ENCODE measurements at places on chromosomes 16 and 17. TPM values are rescaled to one million over a fixed set of nuclear protein-coding genes. Genes with fewer than 3 reads are reported as not detected.

The HSPB9 gene
- total RNA-seq, result not detected

The HLF gene
- total RNA-seq, result not detected

DNA sequence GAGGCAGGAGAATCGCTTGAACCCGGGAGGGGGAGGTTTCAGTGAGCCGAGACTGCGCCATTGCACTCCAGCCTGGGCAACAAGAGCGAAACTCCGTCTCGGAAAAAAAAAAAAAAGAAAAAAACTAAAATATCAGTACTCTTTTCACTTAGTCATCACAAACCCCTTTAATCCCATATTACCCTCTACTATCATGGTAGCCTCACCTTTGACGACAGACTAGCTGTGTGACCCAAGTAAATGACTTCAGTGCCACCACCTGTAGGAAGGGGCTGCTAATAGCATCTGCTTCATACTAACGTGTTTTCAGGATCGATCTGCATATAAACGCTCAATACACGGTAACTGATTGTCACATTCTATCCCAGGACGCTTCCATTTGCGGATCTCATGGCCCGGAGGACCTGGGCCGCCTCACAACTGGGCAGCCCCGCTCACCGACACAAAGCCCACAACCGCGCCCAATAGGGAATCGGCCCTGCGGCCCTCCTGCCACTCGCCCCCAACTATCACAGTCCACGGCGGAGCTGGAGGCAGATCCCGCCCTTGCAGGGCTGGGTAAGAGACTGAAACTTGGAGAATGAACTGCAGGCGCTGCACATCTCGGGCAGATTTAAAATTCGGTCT, 1.1 kb upstream of the ZNF263 start:
- peak; percentile 69 for DNase-seq

- no peak for DNase-seq
Observed at GRCh38 chr17:28970879-28971278, 19.6 kb upstream of the PHF12 start.

DNA sequence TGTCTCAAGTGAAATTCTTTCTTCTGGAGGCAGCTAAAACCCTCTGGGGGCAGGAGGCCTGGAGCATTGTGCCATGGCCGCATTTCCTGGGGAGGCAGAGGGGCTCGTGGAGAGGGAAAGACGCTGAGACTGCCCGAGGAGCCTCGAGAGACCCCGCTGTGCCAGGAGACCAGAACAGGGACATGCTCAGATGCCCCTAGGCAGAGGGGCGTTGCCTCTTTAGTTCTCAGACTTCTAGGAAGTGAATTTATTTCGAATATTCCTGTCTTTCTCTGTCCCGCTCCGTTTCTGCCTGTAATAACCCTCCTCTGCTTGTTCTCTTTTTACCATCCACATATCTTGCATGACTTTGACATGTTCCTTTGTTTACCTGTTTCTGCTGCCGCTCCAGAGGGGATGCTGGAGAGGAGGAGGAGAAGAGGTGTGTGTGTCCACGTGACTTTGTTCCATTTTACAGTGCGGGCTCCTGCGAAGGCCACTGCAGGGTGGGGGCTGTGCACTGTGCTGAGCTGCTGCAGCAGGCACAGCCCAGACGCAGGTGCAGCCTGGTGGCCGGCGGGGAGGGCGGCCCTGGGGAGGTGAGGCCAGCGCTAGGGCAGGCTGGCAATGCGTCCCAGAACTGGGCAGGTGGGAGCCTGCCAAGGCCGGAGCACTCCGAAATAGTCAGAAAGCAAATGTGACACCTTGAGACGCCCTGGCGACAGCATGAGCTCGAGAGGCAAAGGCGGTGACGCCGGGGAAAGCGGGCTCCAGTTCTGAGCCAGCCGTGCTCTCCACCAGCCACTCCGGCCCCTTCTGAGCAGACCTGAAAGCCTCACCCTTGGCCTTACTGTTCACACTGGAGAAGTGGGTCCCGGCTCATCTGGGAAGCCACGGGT, 29.9 kb downstream of the CIBAR2 start:
- DNase-seq, result no peak

- no peak for DNase-seq
Observed at GRCh38 chr17:75073618-75074047, 14.1 kb upstream of the SLC16A5 start.

DNA sequence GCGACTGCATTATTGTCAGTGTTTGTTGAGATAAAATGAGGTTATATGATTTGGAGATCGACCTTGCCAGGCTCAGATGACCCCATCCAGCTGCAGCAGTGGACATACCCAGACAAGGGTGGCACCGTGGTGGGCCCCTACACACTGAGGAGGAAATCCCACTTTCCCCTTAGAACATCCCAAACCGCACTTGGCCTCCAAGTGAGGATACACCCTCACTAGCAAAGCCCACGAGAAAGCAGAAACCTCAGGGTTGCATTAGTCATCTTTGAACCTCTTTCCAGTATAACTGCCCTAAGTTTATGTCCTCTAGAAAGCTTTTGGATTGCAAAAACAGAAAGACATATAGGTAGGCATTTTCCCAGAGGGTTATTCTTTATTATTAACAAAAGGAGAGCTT, 101.5 kb downstream of the CLEC16A start:
- DNase-seq, result peak; percentile 59
